ENCODE measurements at places on chromosomes 2 and 18. TPM values are rescaled to one million over a fixed set of nuclear protein-coding genes. Genes with fewer than 3 reads are reported as not detected.
A peak's percentile ranks its signal among the peaks of the same experiment; 100 is the strongest.

- no peak overlapping the region for H3K4me3 ChIP-seq
- no peak for DNase-seq
- H3K36me3 ChIP-seq, result no peaks in the 10 kb centered on the region
- no peak overlapping the region for H3K27ac ChIP-seq
- no peaks in the 10 kb centered on the region for H3K27me3 ChIP-seq
Measured at GRCh38 chr2:847669-848068, 103.0 kb upstream of the SNTG2 start.

RESP18 gene
- total RNA-seq, result not detected

NYAP2 gene
- not detected for total RNA-seq

DNA sequence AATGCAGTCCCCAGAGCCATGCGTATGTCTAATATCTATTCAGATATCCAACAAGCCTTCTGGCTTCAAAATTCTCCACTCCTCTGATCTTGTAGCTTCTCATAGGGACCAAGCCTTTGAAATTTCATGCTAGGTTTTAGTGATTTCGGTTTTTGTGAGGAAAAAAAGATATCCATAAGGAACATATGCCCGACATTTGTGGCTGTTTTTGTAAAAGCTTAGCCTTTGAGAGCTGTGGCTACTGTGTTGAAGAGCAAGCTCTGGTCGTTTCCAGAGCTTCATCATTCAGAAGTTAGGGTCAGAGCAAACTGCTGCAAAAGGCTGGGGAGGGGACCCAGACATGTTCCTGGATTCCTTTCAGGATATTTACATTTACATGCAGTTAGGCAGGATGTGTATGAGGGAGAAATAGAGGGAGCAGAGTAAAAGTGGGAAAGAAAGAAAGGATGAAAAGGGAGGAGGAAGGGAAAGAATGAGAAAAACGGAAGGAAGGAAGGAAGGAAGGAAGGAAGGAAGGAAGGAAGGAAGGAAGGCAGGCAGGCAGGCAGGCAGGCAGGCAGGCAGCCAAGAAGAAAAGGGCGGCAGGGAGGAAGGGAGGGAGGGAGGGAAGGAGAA, 70.2 kb downstream of the NCKAP5 start:
- no peaks in the 10 kb centered on the region for H3K36me3 ChIP-seq
- no peak overlapping the region for H3K4me3 ChIP-seq
- no peaks in the 10 kb centered on the region for H3K27me3 ChIP-seq
- no peak for DNase-seq
- no peak overlapping the region for H3K27ac ChIP-seq

UPP2 gene
- 0.28 TPM for total RNA-seq

OSBPL1A gene
- total RNA-seq, result 56.7 TPM

GRCh38 chr18:76351961-76352581, 143.0 kb downstream of the ZNF516 start:
- peak overlapping the region; percentile 64 for H3K27ac ChIP-seq
- peak overlapping the region; percentile 5 for H3K4me3 ChIP-seq
- no peaks in the 10 kb centered on the region for H3K4me1 ChIP-seq
- H3K36me3 ChIP-seq, result no peaks in the 10 kb centered on the region
- no peaks in the 10 kb centered on the region for H3K27me3 ChIP-seq
- DNase-seq, result peak; percentile 96

DNA sequence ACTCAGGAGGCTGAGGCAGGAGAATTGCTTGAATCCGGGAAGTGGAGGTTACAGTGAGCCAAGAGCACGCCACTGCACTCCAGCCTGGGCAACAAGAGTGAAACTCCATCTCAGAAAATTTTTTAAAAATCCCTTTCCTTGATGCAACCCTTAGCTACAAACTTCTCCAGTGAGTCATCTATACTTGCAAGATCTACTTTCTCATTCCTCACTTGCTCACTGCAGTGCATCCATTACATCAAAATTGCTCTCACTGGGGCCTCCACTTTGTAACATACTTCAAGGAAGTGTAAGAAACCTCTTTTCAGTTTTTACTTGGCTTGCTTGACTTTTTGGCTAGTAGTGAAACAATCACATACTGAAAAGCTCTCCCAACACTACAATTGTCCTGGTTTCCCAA, 65.3 kb downstream of the REEP1 start:
- H3K36me3 ChIP-seq, result no peaks in the 10 kb centered on the region
- no peak for DNase-seq

DNA sequence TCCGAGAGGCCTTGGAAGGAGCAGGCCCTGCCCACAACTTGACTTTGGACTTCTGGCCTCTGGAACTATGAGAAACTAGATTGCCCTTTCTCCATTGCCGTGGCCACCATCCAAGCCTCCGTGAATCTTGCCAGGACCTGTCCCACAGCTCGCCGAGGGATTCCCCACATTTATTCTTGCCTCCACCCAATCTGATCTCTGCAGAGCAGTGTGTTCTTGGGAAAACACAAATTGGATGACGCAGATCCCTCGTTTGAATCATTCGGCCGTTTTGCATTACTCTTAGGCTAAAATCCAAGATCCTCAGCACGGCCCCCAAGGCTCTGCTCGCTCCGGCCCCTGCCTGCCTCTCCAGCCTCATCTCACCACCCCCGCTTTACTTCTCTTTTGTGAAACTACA, 364.2 kb downstream of the ZNF516 start:
- no peaks in the 10 kb centered on the region for H3K27me3 ChIP-seq
- no peaks in the 10 kb centered on the region for H3K4me1 ChIP-seq
- no peaks in the 10 kb centered on the region for H3K36me3 ChIP-seq
- H3K4me3 ChIP-seq, result no peak overlapping the region
- no peak overlapping the region for H3K27ac ChIP-seq
- no peak for DNase-seq

DNA sequence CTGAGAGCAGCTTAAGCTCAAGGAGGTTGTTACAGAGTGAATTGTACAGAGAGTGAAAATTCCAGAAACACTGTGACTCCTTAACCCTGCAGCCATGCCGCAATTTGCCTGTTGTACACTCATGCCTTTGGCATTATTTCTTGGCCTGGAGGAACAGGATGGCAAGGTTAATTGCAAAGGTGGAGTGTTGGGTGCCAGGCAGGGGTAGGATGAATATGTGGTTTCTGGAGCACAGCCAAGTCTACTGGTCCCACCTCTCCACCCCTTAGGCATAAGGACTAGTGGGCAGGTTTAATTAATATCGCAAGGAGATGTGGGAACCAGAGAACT, 250.2 kb downstream of the LRRTM1 start:
- no peaks in the 10 kb centered on the region for H3K27me3 ChIP-seq
- no peaks in the 10 kb centered on the region for H3K4me1 ChIP-seq
- no peak overlapping the region for H3K27ac ChIP-seq
- no peaks in the 10 kb centered on the region for H3K36me3 ChIP-seq
- no peak overlapping the region for H3K4me3 ChIP-seq

All from uterus (tissue), 4 donors.